ENCODE measurements at places on chromosomes 7 and 10.

- no peak for DNase-seq
Measured at GRCh38 chr7:90461219-90461618, 8.2 kb upstream of the PTTG1IP2 start.

DNA sequence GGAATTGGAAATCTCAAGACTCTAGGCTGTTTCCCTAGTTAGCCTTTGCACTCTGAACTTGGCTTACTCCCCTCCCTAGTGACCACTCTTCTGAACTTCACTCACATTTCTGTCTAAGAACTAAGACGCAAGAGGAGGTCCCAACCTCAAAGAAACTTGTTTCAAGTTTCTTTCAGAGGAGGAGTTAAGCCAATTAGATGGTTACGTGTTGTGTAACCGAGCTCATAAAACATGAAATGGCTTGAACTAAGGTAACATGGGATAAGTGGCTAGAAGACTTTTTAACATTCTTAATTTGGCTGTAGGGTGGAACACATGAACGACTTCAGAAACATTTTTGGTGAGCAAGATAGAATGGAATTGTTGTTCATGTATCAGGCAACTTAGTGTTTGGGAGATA lies 39.5 kb upstream of the SEC61G start:
- no peak for DNase-seq

- DNase-seq = no peak
Measured at GRCh38 chr7:77306231-77307067, 106.8 kb upstream of the FGL2 start.

GRCh38 chr10:29479081-29479925 lies 155.5 kb downstream of the SVIL start:
- no peak for DNase-seq

GRCh38 chr7:47366960-47367359 lies 215.0 kb downstream of the TNS3 start:
- DNase-seq = no peak

DNA sequence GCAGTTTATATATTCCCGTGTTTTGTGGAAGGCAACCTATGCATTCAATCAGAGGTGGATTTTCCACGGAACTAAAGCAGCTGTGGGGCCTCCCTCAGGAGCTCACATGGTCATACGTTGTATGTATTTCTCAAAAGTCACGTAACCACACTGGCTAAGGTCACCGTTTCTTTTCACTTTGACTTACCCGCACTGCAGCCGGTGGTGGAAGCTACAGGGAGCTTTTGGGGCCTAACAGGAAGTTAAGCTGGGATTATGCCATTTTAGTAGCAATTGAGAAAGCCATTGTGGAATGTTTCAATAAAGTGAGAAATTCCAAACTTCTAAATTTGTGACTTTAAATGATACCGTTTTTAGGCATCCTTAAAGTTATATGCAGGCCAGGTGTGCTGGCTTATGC lies 111.2 kb upstream of the KLF6 start:
- no peak for DNase-seq

All from stimulated activated CD4-positive, alpha-beta T cell treated with anti-CD3 and anti-CD28 coated beads, Interleukin-15, amount 100 ng/mL, for 1 hour (primary cell).